ENCODE measurements at places on chromosomes 1 and 21.

- DNase-seq = no peak
Observed at GRCh38 chr21:39453571-39454179, 1.9 kb downstream of the SH3BGR start.

- no peak for DNase-seq
Observed at GRCh38 chr1:223041481-223041880, 101.6 kb downstream of the TLR5 start.

DNA sequence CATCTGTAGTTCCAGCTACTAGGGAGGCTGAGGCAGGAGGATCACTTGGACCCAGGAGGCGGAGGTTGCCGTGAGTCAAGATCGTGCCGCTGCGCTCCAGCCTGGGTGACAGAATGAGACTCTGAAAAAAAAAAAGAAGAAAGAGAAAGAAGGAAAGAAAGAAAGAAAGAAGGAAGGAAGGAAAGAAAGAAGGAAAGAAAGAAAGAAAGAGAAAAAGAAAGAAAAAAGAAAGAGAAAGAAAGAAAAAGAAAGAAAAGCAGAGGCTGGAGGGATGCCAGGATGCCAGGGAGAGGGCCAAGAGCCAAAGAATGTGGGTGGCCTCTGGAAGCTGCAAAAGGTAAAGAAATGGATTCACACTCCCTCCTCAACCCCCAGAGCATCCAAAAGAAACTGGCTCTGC lies 8.2 kb upstream of the KCNE2 start:
- DNase-seq = no peak

DNA sequence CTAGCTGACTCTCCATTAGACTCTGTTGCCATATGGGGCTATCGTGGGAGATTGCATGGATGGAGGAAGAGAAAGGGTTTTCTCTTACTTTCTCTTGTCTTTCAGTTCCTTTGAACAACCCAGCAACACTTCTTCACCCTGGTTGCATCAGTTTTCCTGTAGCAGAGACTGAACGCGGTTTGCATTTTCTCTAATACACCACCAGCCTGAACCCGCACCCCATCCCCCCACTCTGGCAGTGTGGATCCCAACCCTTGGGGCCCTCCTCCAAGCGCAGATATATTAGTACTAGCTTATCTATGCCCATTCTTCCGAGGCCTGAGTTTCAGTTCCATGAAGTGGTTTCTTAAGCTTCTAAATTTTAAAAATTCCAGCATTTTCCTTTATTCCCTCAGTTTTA lies 12.6 kb downstream of the DR1 start:
- peak; percentile 11 for DNase-seq

- no peak for DNase-seq
Observed at GRCh38 chr1:66436378-66437135, 97.4 kb upstream of the SGIP1 start.

DNA sequence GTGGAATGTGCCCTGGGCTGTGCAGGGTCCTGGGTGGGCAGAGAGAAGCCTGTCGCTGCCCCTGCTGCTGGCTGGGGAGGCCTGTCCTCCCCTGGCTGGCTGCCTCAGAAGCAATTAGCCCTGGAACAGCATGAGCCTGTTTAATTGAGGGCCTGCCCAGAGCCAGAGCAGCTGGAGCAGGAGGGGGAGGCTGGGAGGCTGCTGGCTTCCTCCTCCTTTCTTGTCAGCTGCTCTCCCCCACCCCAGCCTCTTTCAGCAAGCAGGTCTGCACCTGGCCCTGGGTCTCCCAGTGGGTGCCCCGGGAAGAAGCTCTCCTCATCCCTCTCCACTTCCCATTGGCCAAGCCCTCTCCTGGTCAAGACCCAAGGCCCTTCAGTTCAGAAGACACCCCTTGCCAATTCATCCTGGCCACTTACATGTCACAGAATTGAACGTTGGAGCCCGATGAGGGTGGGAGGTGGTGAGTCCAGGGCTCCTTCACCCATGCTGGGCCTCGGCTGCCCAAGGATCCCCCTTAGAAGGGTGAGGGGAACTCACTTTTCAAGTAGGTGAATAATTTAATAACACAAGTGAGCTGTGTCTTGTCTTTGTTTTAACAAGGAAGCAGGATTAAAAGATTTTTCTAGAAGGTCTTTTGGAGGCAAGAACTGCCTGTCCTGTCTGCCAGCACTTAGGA lies 13.2 kb downstream of the AMPD2 start:
- DNase-seq = no peak

DNA sequence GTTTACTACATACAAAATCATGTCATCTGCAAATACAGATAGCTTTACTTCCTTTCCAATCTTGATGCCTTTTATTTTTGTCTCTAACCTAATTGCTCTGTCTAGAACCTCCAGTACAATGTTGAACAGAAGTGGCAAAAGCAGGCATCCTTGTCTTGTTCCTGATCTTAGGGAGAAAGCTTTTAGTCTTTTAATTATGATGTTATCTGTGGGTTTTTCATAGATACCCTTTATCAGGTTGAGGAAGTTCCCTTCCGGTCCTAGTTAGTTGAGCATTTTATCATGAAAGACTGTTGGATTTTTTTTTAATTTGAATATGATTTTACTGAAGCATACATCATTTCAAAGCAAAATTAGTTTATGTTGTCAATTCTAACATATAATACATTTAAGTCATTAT lies 45.7 kb upstream of the DISC1 start:
- no peak for DNase-seq

DNA sequence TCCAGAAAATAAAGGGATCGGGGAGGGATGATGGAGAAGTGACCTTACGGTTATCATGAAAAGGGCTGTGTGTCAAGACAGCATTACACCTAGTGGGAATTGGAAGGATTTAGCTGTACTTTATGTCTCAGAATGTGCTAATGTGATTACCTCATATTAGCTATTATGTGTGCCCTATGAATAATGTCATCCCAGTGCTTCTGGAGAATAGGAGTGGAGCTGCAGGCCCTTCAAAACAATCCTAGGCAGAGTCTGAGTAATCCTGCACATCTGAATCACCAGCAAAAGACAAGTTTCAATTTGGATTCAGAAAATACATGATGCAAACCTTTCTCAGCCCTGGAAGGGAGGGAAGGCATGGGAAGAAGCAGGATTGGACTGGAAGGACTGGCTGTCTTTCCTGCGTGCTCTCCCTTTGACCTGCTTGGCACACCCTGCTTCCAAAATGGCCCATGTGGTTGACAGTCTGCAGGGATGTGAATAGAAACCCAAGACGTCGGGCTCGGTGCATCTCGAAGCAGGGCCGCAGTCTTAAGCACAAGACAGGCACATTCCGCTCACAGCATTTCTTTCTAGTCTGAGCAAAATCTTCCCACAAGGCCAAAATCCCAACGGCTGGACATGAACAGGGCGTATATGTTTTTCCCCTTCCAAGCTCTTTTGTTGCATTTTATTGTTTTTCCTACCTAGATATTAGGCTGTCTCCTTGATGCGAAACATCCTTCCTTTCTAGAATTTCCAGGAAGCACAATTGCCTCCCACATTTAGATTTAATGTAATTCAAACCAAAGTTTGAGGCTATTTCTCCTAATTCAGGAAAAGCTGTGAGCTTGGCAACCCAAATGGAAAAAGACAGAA lies 54.3 kb upstream of the TARBP1 start:
- peak; percentile 32 for DNase-seq

DNA sequence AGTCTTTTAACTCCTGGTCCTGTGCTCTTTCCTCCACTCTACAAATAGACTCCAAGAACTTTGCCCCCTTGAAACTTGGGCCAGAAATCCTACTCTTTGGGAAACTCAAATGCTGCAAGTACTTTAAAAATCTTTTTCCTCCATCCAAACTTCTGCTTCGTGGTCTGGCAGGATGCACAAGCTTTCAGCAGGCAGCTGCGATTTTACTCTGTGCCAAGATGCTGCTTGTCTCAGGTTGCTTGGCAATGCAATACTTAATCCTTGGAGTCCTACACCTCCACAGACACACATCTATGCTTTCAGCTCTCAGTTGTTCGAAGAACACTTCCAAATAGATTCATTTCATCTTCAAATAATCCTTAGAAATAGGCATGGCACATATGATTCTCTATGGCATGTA lies 435.3 kb upstream of the USP24 start:
- DNase-seq = peak; percentile 10

DNA sequence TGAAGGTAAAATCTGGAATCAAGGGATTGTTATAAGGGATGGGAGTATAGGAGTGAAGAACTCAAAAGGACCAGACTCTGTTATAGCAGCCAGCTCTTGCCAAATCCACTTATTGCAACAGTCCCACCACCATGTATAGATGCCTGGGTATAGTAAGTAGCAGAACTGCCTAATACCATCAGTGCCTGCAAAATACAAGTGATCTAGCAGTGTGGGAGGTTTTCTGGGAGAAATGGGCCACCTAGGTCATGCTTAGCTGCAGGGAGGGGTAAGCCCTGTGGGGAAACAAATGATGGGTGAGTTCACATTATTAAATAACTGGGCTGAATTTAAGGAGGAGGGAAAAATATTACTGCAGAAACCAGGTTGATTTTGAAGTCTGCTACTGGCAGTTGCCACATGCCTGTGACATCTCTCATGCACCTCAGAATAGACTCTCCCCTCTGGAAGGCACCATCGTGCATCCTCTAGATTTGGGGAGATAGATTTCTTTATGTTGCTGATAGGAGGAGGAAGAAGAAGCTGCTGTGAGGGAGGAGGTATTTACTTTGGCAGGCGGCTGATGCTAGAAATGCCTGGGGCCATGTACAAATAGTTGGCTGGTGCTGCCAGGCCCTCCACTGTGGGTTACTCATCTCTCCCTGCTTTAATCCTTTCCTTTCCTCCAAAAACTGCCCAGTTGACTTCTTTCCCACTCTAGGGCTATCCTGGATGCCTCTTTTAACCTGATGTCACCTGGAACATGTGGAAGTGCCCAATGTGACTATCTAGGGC lies 27.5 kb downstream of the HLX start:
- DNase-seq = no peak

DNA sequence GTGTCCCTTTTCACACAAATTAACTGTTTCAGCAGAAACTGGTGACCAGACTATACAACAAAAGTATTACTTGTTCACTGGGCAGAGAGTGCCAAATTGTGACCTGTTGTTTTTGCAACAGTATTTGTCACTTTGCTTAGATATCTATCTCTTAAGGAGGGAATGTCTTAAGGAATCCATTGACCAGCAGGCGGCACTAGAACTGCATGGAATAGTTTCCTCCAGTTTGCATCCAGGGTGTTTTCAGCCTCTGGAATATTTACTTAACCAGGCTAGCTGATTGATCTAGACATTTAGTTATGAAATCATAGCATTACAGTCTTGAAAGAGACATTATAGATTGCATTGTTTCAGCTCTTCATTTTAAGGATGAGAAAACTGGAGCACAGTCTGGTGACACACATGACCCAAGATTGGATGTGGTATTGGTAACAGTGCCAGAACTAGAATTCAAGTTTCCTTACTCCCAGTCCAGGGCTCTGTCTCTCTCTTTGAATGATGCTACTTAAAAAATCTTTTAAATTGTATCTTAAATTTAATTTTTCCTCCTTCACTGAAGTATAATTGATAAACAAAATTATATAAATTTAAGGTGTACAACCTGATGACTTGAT lies 16.9 kb downstream of the RPTN start:
- peak; percentile 2 for DNase-seq

DNA sequence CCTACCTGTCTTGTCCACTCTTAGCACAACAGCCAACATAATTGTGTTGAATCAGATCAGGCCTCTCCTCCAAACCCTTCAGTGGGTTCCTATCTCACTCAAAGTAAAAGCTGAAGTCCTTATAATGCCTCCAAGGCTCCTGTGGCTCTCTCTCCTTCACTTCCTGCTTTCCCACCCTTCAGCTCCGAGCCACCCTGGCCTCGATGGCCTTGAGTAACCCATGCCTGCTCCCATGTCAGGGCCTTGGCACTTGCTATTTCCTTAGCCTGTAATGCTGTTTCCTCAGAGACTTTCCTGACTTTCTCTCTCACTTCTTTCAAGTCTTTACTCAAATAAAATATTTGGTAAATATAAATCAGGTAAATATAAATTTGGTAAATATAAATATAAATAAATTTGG lies 8.1 kb upstream of the PLEKHM2 start:
- no peak for DNase-seq

DNA sequence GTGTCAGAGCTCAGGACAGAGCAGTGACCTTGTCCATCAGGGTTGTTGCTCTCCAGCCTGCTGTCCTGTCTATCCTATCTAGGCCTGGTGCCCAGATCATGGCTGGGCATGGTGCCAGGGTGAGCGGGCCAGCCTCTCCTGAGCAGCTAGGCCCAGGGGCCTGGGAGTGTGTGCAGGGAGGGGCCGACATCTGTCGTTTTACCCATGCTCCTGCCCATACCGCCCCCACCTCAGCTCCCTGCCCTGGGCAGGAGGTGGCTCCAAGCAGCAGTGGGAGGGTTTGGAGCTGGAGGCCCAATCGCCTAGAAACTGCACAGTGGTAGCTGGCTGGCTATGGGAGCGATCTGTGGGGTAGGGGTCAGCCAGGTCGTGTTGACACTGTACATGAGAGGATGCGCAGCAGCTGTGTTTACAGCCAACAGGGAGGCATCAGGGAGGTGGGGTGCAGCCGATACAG lies 6.5 kb downstream of the INSRR start:
- DNase-seq = no peak

DNA sequence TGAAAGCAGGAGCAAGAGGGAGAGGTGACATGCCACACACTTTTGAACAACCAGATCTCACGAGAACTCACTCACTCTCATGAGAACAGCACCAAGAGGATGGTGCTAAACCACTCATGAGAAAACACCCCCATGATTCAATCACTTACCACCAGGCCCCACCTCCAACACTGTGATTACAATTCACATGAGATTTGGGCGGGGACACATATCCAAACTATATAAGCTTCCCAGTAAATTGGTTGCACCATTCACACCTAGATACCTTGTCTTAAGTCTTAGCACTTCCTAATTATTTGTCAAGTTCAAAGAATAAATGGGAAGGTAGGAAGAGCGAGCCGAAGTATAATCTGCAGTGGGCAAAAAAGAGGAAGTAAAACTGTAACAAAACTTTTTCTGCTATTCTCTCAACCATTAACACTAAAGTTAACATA lies 34.3 kb downstream of the AMY1C start:
- DNase-seq = no peak

DNA sequence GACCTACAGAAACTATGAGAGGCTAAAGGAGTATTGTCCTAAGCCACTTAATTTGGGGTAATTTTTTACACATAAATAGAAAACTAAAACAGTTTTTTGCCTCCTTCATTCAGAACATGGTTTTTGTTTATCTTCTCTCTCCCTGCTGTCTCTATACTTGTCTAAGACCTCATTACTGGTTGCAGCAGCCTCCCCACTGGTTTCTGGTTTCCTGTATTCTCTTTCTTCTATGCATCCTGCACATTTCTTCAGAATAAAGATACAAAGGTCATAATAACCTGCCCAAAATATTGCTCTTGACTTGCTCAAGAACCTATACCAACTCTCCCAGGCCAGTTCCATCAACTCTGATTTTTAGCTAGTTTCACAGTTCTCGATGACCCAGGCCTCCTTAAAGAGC lies 19.8 kb upstream of the BOLA1 start:
- no peak for DNase-seq

Data from amygdala (tissue), 56 donors.